ENCODE measurements at places on chromosomes 7 and 10. TPM values are rescaled to one million over a fixed set of nuclear protein-coding genes. Genes with fewer than 3 reads are reported as not detected.

PLXDC2 gene
- total RNA-seq, result 5.5 TPM

THSD7A gene
- 0.28 TPM for total RNA-seq

CUTC gene
- total RNA-seq, result 20.2 TPM

PLAU gene
- total RNA-seq, result 90.2 TPM

MGAM2 gene
- not detected for total RNA-seq

TRPV5 gene
- total RNA-seq, result not detected

CPA5 gene
- total RNA-seq, result not detected

EGR2 gene
- total RNA-seq, result 0.64 TPM

RARRES2 gene
- total RNA-seq, result not detected
